ENCODE measurements at places on chromosomes 4 and X.

DNA sequence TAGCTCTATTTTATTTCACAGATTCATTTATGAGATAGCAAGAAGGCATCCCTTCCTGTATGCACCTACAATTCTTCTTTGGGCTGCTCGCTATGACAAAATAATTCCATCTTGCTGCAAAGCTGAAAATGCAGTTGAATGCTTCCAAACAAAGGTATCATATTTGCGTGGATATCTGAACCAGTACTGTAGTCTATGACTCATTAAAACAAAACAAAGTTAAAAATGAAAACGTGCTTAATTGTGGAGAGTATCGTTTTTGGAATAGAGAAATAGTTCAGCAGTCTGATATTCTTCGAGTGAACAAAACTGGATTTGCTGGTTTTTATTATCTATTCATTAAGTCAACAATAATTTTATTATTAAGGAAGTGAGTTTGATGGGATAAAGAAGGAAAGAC is 6.3 kb downstream of the AFP start:
- no peak for DNase-seq

DNA sequence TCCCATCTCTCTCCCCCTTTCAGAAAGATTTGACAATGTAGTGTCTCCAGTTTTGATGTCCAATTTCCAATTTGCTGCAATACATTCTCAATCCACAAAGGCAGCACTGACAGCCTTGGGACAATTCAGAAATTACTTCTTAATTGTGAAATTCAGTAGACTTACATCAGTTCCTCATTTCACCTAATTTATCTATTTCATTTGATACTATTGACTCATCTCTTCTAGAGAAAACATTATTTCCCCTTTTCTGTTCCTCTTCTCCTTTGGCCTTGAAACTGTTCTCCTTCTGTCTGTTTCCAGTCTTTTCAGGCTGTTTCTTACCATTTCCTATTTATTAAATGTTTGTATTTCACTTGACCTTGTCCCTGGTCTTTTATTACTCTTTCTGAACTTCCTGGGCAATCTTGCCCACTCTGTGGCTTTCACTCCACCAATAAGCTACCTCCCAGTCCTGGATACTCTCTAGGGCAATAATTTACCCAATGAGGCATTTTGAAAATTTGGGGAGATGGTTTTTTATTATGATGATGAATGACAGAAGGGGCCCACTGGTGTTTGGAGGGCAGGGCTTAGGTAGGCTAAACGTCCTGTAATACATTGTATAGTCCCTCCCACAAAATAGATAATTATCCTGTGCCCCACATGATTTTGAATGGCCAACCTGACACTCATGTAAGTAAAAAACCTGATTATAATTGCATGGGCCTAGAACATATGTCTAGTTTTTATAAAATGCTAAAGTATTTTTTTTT is 498.0 kb upstream of the BOD1L1 start:
- DNase-seq = no peak

DNA sequence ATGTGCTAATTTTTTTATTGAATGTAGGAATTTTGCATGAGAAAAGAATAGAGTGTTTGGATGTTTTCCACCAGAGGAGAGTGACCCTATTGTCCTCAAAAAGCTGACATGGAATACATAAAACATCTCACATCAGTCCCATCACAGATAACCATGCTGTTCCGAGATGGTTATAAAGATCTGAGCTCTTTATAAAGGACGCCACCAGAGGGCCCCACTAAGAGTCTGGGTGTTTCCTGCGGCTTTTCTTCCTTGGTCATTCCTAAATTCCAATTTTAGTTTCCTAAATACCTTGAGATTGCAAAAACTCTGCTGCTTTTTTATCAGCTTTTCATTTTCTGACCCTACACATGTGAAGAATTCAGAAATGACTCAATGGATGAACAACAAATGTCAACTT is 504.5 kb upstream of the FRG1 start:
- no peak for DNase-seq

- no peak for DNase-seq
Measured at GRCh38 chr4:1231637-1232360, 17.1 kb downstream of the CTBP1 start.

GRCh38 chr4:73621357-73621756 is 1.1 kb upstream of the RASSF6 start:
- DNase-seq = no peak

DNA sequence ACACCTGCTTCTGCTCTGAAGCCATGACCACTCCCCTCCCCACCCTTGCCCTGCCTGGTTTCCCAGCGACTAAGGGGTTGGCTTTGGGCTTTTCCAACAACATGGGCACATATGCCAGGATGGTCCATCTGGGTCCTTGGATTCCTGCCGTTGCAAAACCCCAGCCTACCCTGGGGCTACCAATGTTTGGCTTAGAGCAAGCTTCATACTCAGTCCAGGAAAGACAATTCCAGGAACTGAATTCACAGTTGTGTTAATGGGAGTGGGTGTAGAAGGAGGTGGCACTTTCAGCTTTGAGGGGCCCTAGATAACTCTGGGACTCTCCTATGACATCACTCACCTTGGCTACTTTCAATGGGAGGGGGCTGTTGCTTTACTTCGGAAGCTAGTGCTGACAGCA is 9.0 kb downstream of the FGFBP1 start:
- no peak for DNase-seq

GRCh38 chr4:13536607-13537006 is 7.7 kb downstream of the NKX3-2 start:
- DNase-seq = no peak

DNA sequence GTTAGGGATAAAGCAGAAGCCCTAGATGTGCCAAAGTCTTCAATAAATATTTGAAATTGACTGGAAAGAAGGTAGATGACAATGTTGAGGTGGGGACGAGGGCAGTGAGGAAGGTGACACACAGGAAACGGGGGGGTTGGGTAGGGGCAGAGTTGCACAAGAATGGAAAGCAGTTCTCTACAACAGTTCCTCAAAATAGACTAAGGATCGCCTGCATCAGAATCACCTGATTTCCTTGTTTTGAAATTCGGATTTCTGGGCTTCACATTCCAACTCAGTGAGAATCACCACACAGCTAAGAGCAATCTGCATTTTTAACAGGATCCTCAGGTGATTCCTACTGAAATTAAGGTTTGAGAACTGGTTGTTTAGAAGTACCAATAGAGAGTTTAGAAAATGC is 70.6 kb downstream of the ARFIP1 start:
- no peak for DNase-seq

- no peak for DNase-seq
Measured at GRCh38 chr4:145881576-145881975, 57.0 kb downstream of the ZNF827 start.

DNA sequence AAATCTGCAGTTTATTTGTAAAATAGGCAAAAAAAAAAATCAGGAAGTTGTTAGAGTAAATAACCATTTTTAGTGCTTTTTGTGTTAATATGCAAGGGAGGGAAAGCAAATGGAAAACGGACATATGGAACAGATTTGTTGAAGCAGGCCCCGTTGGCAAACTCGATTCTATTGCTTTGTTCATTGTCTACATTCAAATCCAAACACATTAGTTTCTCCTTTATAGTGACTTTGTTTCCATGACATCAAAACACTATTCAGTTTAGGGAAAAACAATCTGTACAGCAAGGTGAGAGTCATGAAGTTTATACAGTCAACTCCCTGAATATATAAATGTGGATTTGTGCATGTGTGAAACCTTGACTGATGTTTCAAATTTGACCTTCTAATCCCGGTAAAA is 142.2 kb downstream of the FAM47A start:
- no peak for DNase-seq

DNA sequence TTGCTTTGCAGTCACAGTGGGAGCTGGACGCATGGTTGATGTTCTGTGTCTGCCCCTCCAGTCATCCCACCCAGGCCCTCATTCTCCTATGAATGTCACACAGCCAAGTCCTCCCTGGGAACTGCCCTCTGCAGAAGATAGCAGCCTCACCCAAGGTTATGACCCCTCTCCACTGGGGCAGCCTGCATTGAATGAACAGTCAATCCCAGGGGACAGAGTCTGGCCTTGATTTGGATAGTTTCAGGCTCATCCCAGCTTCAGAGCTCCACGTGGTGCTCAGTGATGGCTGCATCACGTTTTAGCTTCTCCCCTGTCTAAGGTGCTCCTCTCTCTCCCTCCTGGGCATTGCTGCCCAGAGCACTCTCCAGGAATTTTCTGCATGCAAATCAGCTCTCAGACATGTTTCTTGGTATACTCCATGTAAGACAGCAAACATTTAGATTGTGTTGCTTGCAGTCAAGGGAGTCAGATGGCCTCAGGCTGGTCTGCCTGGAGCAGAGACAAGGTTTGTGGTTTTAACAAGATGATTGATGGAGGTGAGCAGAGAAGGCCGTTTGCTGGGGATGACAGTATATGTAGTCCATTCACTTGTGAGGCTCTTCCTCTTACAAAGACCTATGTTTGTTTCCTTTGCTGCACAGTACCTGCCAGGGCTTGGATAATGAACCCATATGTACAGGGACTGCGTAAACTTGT is 56.1 kb upstream of the MSX1 start:
- DNase-seq = no peak

DNA sequence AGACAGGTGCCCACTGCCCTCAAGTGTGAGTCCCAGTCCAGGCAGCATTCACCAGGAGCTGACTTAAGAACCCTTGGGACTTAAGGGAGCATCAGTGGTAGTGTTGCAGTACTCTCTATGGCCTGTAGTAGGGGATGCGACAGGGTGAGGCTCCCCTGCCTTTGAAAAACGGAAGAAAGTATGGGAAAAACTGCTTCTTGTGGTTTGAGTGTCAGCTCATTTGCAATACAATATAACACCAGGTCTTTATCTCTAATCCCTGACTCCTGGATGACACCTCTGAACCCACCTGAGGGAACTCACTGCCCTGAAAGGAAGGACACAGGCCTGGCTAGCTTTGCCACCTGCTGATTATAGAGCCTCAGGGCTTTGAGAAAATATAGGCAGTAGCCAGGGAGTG is 176.0 kb downstream of the SMARCA1 start:
- DNase-seq = no peak

- DNase-seq = no peak
Measured at GRCh38 chr4:59102311-59102710, 1992.1 kb upstream of the IGFBP7 start.

DNA sequence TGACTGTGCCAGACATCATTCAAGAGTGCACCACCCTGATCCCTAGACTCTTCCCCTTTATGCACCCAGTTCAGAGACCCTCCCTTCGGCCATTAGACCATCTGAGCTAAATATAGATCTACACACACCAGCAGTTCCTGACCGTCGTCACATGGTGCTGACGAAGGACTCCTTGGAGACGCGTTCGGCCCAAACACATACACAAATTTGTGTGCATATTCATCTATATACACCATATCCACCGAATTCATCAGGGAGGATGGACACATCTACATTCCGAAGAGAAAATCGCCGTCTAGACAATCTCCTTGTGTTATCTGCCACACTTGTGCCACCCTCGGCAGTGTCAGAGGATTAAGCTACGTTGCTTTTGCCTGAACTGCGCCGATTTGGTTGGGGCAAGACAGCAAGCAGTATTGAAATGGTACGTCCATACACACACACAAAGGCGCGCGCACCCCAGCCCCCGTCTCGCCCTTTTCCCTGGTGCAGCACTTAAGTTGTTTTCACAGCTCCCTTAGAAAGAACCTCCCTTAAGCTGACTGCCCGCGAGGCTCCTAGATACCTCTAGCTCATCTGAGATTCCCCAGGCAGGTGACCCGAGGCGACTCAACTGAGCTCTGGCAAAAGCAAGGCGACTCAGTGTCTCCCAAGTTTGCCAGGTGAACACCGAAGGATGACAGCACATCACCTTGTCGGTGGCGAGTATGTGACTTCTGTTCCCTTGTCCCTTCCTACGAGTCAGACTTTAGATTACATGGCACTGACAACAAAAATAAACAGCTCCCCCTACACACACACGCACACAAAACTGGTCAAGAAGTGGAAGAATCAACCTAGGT is 1.0 kb downstream of the RASGEF1B start:
- DNase-seq = peak; percentile 49

- DNase-seq = no peak
Measured at GRCh38 chr4:146472404-146472803, 49.3 kb downstream of the SLC10A7 start.

- no peak for DNase-seq
Measured at GRCh38 chrX:153669174-153669890, 4.3 kb downstream of the PNCK start.

DNA sequence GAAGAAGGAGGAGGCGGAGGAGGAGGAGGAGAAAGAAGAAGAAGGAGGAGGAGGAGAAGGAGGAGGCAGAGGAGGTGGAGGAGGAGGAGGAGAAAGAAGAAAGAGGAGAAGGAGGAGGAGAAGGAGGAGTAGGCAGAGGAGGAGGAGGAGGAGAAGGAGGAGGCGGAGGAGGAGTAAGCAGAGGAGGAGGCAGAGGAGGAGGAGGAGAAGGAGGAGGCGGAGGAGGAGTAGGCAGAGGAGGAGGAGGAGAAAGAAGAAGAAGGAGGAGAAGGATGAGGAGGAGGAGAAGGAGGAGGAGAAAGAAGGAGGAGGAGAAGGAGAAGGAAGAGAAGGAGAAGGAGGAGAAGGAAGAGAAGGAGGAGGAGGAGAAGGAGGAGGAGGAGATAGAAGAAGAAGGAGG is 19.9 kb downstream of the MRFAP1 start:
- DNase-seq = no peak

DNA sequence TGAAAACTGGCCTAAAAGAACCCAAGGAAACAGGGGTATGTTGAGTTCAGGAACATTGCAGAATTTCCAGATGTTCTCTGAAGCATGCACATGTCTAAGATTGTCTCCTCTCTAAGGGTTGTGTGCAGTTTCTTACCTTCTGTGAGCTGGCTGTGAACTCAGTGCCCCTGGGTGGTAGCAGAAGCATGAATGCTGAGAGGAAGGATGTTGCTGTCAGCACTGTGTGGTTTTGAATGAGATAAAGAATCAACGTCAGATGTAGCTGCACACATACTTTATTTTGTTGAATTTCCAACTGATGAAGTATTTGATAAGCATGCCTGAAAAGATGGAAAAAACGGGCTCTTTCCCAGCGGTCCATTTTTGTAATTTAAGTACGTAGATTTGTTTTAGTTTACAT is 23.8 kb upstream of the CD38 start:
- no peak for DNase-seq

- no peak for DNase-seq
Measured at GRCh38 chrX:2185341-2186082, 315.3 kb downstream of the DHRSX start.

DNA sequence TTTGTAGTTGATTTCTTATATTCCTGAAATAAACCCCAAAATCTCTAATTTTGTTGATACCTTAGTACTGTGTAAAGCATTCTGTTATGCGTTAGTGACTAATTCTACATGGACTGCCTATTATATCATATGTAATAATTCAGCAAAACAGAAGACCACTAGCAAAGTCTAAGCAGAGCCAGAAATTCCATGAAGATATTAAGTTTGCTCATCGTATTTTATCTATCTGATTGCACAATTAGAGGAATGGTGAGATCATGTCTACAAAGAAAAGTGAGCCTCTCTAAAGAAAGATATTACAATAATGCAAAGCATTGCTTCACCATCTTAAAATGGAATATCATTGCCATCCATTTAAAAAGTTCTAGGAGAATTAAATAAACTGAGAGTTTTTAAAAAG is 374.6 kb upstream of the SLC7A11 start:
- DNase-seq = no peak

Data from right forelimb (tissue), 1 donor.